ENCODE measurements at places on chromosomes 6 and 20.

GRCh38 chr6:152783217-152783878, 32.8 kb downstream of the VIP start:
- no peak for DNase-seq

- DNase-seq, result no peak
These were observed 14.4 kb downstream of the PREX1 start for GRCh38 chr20:48813446-48813747.

DNA sequence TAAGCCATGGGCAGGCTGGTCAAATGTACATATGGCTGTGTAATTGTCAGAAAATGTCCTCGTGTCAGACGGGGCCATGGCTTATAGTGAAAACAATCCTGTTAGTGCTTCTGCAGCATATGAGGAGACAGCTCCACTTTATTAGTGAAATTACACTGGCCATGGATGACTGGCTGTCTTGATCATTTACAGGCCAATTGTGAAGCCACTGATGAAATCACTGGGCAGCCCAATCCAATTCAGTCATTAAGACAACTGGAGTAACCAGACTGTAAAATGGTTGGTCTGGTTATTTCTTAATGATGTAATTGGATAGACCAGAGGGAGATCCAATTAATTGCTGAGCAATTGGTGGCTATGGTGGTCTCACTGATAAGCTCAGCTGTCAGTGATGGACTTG, 749.5 kb downstream of the KIF16B start:
- no peak for DNase-seq

GRCh38 chr6:155188707-155189496, 74.9 kb upstream of the CLDN20 start:
- DNase-seq, result no peak

DNA sequence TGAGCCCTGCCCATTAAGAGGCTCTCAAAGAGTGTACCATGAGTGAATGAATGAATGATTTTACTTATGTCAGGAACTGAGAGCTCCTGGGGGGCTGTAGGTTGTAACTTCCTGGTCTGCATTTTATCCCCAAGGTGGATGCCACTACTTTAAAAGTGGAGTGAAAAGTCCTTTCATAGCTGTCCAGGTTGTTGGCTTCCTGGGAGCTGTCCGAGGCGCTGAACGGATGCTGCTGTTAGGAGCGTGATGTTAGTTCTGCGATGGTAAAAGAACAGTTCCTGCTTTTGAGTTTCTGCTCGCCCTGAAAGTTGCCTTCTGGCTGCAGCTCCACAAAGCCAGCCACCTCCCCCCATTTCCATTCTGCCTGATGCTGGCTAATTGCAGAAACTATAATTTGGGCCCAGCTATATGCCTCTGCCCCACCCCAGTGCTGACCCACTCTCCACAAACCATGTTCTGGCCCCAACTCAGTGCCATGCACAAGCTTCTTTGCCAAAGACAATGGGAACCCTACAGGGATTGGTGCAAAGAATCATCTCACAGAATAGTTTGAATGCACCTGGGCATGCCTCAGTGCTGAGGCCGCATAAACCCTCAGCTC, 330.9 kb upstream of the CDH4 start:
- DNase-seq, result no peak

DNA sequence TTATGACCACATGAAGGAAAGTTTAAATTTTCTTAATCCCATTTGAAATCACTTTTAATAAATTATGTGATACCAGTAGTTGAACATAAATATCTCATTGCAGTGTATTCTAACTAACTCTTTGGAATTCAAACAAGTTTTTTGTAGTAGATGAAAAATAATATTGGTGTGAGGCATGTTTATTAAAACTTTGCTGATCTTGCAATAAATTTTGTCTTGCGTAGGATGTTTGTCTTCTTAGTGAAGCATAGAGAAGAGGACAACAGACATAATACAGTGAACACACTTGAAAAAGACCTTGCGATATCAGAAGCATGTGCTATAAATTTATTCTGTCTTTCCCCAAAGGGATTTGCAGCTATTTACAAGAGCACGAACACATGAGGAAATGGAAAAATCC, 140.7 kb downstream of the HTR1B start:
- DNase-seq, result no peak

DNA sequence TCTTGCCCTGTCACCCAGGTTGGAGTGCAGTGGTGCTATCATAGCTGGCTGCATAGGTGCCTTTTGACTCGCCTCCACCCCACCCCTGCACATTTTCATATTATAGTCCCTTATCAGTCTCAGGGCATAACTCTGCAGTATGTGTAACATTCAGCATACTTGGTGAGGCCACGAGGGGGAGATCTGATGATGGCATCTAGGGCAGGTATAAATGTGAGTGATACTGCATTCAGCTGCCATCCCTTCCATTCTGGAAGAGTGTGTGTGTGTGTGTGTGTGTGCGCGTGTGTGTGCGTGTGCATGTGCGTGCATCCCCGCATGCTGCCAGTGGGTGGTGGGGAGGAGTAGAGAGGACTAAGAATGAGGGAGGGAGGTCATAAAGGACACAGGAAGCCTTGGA, 81.4 kb downstream of the JARID2 start:
- no peak for DNase-seq

GRCh38 chr6:94462231-94462630, 1042.9 kb upstream of the EPHA7 start:
- DNase-seq, result no peak

- no peak for DNase-seq
These were observed 78.2 kb upstream of the ARID1B start for GRCh38 chr6:156699017-156699421.
